Neural crest cell (in vitro differentiated cells): ENCODE measurements at places on chromosomes 4 and X.

DNA sequence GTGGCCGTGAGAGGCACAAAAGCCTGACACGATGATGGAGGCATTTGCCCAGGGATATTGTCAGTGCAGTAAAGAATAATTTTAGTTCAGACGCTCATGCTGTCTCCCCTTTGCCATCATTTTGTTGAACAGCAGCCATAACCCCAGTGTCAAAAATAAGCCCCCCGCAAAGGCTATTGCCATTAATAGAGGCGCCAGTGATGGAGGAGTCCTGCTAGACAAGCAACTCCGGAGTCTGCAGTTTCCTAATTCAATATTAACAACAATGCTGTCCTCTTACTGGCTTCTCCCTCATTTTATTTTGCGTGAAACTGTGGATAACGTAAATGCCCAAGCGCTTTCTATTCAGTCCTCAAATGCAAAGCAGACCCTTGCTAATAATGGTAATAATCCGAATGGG, 603 bp upstream of the SMS start:
- no peak for DNase-seq
- peaks cover 43% of the 10 kb centered on the region for H3K4me1 ChIP-seq
- H3K27me3 ChIP-seq = no peaks in the 10 kb centered on the region
- H3K4me3 ChIP-seq = peak overlapping the region; percentile 87

GRCh38 chr4:173237762-173238161, 69.2 kb downstream of the GALNT7 start:
- peaks cover 10% of the 10 kb centered on the region for H3K4me1 ChIP-seq
- no peak for DNase-seq
- no peak overlapping the region for H3K4me3 ChIP-seq
- no peaks in the 10 kb centered on the region for H3K36me3 ChIP-seq
- no peak overlapping the region for H3K27ac ChIP-seq

GRCh38 chr4:166197166-166197565, 324.1 kb downstream of the TLL1 start:
- no peak for DNase-seq
- H3K36me3 ChIP-seq = no peaks in the 10 kb centered on the region
- H3K27me3 ChIP-seq = no peaks in the 10 kb centered on the region
- no peak overlapping the region for H3K4me3 ChIP-seq
- H3K27ac ChIP-seq = no peak overlapping the region

- no peaks in the 10 kb centered on the region for H3K27me3 ChIP-seq
- H3K4me3 ChIP-seq = no peak overlapping the region
- no peak for DNase-seq
- no peaks in the 10 kb centered on the region for H3K36me3 ChIP-seq
- H3K27ac ChIP-seq = no peak overlapping the region
Measured at GRCh38 chrX:46407036-46407752, 138.0 kb downstream of the ZNF674 start.

DNA sequence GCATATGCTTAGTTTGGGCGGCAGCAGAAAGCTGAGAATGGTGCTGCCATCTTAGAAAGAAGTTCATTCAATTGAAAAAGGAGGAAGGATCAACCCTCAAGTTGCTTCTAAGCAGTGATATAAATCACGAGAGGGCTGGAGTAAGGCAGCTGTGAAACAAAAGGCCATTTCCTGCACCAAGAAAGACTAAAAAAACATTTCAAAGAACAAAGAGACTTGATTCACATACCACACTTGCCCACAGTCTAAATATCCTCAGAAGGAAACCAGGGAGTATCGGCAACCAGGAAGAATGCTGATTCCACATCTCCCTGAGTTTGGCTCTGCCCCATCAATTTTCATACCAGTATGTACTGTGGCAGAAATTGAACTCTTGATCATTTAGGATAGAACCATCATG, 240.1 kb downstream of the OPHN1 start:
- no peak overlapping the region for H3K4me3 ChIP-seq
- H3K36me3 ChIP-seq = no peaks in the 10 kb centered on the region
- no peak for DNase-seq
- peaks cover 5% of the 10 kb centered on the region for H3K4me1 ChIP-seq

- H3K27ac ChIP-seq = no peak overlapping the region
- H3K4me1 ChIP-seq = no peaks in the 10 kb centered on the region
- H3K27me3 ChIP-seq = no peaks in the 10 kb centered on the region
- no peak overlapping the region for H3K4me3 ChIP-seq
Measured at GRCh38 chrX:125954236-125954635, 211.9 kb downstream of the DCAF12L2 start.

- no peak for DNase-seq
- no peaks in the 10 kb centered on the region for H3K27me3 ChIP-seq
- H3K36me3 ChIP-seq = peaks cover 4% of the 10 kb centered on the region
- H3K4me1 ChIP-seq = peaks cover 69% of the 10 kb centered on the region
Measured at GRCh38 chr4:87529187-87529586, at the start of gene SPARCL1. Gene SPARCL1 (minus strand): TSS chr4:87529376. CDS start chr4:87499574, 29,802 bp downstream.

DNA sequence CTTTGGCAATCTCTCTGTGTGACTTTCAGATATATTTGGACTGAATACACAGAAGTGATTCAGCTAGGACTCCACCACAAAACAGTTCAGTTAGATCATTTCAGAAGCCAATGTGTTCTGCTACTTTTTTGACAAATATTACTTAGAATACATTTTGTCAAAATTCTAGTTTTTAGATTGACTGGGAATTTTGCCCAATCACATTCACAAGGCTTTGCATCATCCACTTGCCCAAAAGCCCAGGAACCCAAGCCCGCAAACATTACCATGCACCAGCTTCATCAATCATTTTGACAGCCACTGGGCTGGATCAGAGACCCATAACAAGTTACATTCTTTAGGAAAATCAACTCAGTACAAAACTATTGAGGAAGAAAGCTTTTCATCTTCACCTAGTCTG, 256.6 kb upstream of the NDST3 start:
- H3K4me1 ChIP-seq = peaks cover 22% of the 10 kb centered on the region
- H3K27me3 ChIP-seq = no peaks in the 10 kb centered on the region
- no peak for DNase-seq
- no peak overlapping the region for H3K4me3 ChIP-seq
- no peak overlapping the region for H3K27ac ChIP-seq
- peaks cover 5% of the 10 kb centered on the region for H3K36me3 ChIP-seq

DNA sequence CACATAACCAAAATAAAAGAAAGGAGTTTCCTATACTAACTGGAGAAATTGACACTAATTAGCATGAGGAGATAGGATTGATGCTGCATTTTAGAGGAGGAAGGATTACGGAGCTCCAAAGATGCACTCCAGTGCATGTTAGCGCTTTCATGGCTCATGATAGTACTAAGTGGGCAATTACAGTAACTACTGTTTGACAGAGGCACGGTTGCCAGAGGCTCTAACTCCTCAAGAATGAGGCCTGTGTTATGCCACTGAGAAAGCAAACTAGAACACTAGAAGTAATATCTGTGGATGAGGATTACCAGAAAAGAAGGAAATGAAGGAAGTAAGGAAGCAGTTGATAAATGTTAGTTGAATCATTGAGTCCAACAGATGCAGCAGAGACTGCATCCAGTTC, 19.6 kb upstream of the PDGFC start:
- DNase-seq = no peak
- H3K4me3 ChIP-seq = no peak overlapping the region
- H3K36me3 ChIP-seq = peaks cover 15% of the 10 kb centered on the region
- no peak overlapping the region for H3K27ac ChIP-seq
- peaks cover 8% of the 10 kb centered on the region for H3K4me1 ChIP-seq

GRCh38 chr4:29319663-29320340, 1400.4 kb upstream of the PCDH7 start:
- H3K4me3 ChIP-seq = no peak overlapping the region
- no peaks in the 10 kb centered on the region for H3K27me3 ChIP-seq
- no peaks in the 10 kb centered on the region for H3K36me3 ChIP-seq
- no peak overlapping the region for H3K27ac ChIP-seq

- H3K27me3 ChIP-seq = no peaks in the 10 kb centered on the region
- H3K27ac ChIP-seq = peak overlapping the region; percentile 76
- peaks cover 53% of the 10 kb centered on the region for H3K4me1 ChIP-seq
- peaks cover 4% of the 10 kb centered on the region for H3K36me3 ChIP-seq
- peak; percentile 61 for DNase-seq
Measured at GRCh38 chrX:15854080-15854655, 445 bp downstream of the AP1S2 start.

- no peak for DNase-seq
- no peak overlapping the region for H3K27ac ChIP-seq
Measured at GRCh38 chr4:183163135-183163534, 64.1 kb downstream of the WWC2 start.

DNA sequence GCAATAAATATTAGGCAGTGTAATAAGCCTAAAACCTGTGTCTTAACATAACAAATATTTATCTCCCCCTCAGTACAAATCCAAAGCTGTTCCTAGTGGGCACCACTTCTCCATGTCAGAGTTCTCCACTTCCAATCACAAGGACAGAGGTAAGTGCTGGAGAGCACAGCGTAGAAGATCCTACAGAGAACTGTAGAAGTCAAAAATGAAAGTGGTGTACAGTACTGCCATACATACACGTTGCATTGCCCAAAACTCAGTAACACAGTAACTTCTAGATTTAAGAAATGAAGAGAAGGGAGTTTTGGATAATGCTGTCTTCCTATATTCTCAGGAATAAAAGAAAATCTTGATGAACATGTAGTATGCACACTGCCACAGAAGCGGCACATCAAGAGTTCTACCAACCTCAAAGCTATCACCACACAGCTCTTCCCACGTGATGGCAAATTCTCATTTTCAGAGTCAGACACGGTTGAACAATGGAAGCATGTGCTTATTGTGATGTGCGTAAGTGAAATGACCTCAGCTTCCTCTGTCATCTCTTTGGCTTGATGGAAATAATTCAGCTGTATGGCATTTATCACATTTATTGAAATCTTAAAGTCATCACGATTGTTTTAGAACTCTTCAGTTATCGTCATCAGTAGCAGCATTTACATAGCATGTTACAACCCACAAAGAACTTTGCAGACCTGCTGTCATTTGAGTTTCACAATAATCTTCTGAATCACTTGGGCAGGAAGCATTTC, 27.1 kb upstream of the SPANXN4 start:
- H3K27ac ChIP-seq = no peak overlapping the region
- H3K36me3 ChIP-seq = no peaks in the 10 kb centered on the region
- no peaks in the 10 kb centered on the region for H3K4me1 ChIP-seq

- no peak overlapping the region for H3K4me3 ChIP-seq
- H3K36me3 ChIP-seq = peaks cover 7% of the 10 kb centered on the region
- H3K4me1 ChIP-seq = peaks cover 65% of the 10 kb centered on the region
- DNase-seq = no peak
- no peaks in the 10 kb centered on the region for H3K27me3 ChIP-seq
Measured at GRCh38 chr4:184447664-184448063, 26.7 kb downstream of the IRF2 start.

DNA sequence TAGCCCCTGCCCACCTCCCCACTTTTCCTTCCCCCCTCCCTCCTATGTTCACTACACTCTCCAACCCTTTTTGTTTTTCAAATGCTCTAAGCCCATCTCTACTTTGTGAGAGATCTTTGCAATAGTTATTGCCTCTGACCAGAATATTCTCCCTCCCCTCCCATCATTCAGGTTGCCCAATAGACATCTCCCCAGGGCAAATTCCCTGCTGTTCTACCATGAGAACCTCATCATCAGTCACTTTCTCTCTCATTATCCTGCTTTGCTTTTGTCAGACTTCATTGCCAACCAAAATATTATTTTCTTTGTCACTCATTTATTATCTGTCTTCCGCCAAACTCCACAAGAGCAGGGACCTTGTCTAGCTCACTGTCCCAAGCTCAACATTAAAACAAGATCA, 268.2 kb upstream of the PPARGC1A start:
- DNase-seq = no peak
- no peaks in the 10 kb centered on the region for H3K36me3 ChIP-seq
- H3K4me3 ChIP-seq = no peak overlapping the region
- no peaks in the 10 kb centered on the region for H3K27me3 ChIP-seq
- no peak overlapping the region for H3K27ac ChIP-seq
- H3K4me1 ChIP-seq = no peaks in the 10 kb centered on the region

- H3K36me3 ChIP-seq = no peaks in the 10 kb centered on the region
- H3K27ac ChIP-seq = no peak overlapping the region
- H3K4me3 ChIP-seq = no peak overlapping the region
- no peaks in the 10 kb centered on the region for H3K4me1 ChIP-seq
Measured at GRCh38 chr4:67934628-67935027, 28.7 kb downstream of the TMPRSS11A start.

- H3K36me3 ChIP-seq = peaks cover 19% of the 10 kb centered on the region
- no peaks in the 10 kb centered on the region for H3K27me3 ChIP-seq
- DNase-seq = no peak
- H3K4me3 ChIP-seq = no peak overlapping the region
Measured at GRCh38 chr4:139686130-139686529, 20.5 kb downstream of the MGST2 start.

- peaks cover 21% of the 10 kb centered on the region for H3K4me1 ChIP-seq
- H3K27me3 ChIP-seq = no peaks in the 10 kb centered on the region
- no peaks in the 10 kb centered on the region for H3K36me3 ChIP-seq
- no peak for DNase-seq
- H3K4me3 ChIP-seq = no peak overlapping the region
Measured at GRCh38 chrX:132837126-132837525, 121.3 kb downstream of the HS6ST2 start.

GRCh38 chr4:26867914-26868684, 7.5 kb downstream of the STIM2 start:
- no peaks in the 10 kb centered on the region for H3K27me3 ChIP-seq
- no peak overlapping the region for H3K4me3 ChIP-seq
- no peak for DNase-seq
- H3K36me3 ChIP-seq = no peaks in the 10 kb centered on the region

DNA sequence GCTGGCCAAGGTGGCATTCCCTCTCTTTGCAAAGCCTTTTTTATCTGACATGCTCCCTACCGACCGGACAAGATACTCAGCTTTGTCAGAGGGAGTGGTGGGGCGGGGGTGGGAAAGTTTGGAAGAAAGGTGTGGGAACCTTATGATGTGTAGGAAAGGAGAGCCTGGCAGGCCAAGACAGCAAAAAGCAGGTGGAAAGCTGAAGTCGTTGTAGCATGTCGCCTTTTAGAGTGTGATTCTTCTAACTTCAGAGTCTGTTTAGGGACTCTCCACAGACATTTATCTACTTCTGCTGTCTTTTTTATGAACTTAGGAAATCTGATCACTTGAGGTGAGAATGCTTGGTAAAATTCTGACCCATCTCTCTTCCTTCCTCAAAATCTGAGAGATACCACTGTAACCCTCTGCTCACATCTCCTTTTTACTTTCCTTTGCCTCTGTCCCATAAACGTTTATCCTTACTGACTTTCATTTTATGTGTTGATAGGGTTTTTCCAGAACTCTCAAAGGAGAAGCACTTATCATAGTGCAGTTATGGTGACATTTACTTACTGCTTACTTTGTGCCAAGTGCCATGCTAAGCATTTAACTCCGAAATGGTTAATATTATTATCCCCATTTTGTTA, 8.2 kb upstream of the RUFY3 start:
- no peaks in the 10 kb centered on the region for H3K27me3 ChIP-seq
- peaks cover 25% of the 10 kb centered on the region for H3K4me1 ChIP-seq
- DNase-seq = no peak
- H3K4me3 ChIP-seq = no peak overlapping the region
- H3K36me3 ChIP-seq = no peaks in the 10 kb centered on the region
- no peak overlapping the region for H3K27ac ChIP-seq

GRCh38 chrX:9379697-9380551, 84.9 kb upstream of the TBL1X start:
- no peaks in the 10 kb centered on the region for H3K27me3 ChIP-seq
- H3K4me1 ChIP-seq = peaks cover 10% of the 10 kb centered on the region
- no peak overlapping the region for H3K4me3 ChIP-seq
- DNase-seq = no peak
